ENCODE measurements at places on chromosomes 4 and X. TPM values are rescaled to one million over a fixed set of nuclear protein-coding genes. Genes with fewer than 3 reads are reported as not detected.

The SPOCK3 gene
- total RNA-seq: 0.65 TPM

The UCP1 gene
- total RNA-seq: not detected

The ADH1C gene
- 0.23 TPM for total RNA-seq

The MAGEB6 gene
- total RNA-seq: not detected

The EXOC1L gene
- not detected for total RNA-seq

The CD38 gene
- total RNA-seq: 0.07 TPM

The TCEAL9 gene
- total RNA-seq: 92.0 TPM

The F8 gene
- total RNA-seq: 4.0 TPM

The PYURF gene
- total RNA-seq: 78.4 TPM

The MTCP1 gene
- total RNA-seq: 9.6 TPM

The VEGFC gene
- 60.5 TPM for total RNA-seq

The UGT2A3 gene
- not detected for total RNA-seq

The PRRG3 gene
- not detected for total RNA-seq

The PPP1R2C gene
- total RNA-seq: not detected

The GRK4 gene
- 5.7 TPM for total RNA-seq
